Spleen (tissue), 13 donors: ENCODE measurements at places on chromosomes 1 and 21. TPM values are rescaled to one million over a fixed set of nuclear protein-coding genes. Genes with fewer than 3 reads are reported as not detected.

Gene RABGAP1L
- 31.1 TPM for polyA plus RNA-seq

DNA sequence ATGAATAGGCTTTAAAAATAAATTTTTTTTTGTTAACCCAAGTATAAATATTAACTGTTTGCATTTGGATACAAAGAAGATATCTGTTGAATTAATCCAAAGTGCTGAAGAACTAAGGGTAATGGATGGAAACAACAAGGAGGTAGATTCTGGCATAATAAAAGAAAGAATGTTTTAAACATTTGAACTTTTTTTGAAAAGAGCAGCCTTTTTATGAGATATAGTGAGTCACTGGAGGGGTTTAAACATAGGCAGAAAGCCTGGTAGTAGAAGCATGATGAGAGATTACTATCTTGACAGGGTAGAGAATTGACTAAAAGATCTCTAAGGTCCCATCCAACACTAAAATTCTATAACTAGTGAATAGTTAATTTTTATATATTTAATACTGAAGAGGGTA, 2.7 kb downstream of the MIER1 start:
- no peak for DNase-seq

Gene HSF2BP
- polyA plus RNA-seq = 0.19 TPM

DNA sequence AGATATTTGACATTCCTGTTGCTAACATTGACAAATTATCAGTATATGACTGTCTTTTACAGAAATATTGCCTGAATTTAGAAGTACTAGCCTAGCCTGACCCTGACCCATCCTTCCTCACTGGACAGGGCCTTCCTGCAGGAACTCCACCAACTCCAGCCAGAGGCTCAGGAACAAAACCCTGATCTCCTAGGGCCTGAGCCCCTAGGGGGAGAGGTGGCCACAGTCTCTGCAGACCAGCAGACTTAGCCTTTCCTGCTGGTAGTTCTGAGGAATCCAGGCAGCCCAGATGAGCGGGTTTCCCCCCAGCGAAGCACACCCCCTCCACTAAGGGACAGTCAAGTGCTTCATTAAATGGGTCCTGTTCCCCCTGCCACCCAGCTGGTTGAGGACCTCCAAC, 44.3 kb upstream of the LRIF1 start:
- no peak for DNase-seq

Gene CHIA
- polyA plus RNA-seq = 0.14 TPM
